ENCODE measurements at places on chromosomes 6 and 20.

- DNase-seq = no peak
Observed at GRCh38 chr20:23515250-23515939, 24.5 kb downstream of the CST8 start.

GRCh38 chr6:157521362-157522335 is 140.7 kb downstream of the ZDHHC14 start:
- no peak for DNase-seq

DNA sequence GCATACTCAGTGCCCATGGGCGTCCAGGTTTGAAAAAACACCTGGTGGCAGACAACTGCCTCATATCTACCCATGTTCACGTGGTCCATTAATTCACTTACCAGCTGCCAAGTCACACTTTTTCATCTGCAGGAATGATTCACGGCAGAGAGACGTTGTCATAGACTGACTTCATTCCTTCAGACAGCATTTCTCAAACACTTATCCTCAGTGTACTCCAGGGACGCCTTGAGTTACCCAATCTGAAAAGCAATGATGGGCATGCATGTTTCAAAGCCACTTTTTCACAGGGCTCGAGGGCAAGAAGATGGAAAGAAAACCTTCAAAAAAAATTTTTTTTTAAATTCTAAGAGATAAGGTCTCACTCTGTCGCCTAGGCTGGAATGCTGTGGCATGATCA is 6.0 kb downstream of the MMP24OS start:
- no peak for DNase-seq

GRCh38 chr6:31797588-31797987 is 2.0 kb upstream of the VARS1 start:
- no peak for DNase-seq

DNA sequence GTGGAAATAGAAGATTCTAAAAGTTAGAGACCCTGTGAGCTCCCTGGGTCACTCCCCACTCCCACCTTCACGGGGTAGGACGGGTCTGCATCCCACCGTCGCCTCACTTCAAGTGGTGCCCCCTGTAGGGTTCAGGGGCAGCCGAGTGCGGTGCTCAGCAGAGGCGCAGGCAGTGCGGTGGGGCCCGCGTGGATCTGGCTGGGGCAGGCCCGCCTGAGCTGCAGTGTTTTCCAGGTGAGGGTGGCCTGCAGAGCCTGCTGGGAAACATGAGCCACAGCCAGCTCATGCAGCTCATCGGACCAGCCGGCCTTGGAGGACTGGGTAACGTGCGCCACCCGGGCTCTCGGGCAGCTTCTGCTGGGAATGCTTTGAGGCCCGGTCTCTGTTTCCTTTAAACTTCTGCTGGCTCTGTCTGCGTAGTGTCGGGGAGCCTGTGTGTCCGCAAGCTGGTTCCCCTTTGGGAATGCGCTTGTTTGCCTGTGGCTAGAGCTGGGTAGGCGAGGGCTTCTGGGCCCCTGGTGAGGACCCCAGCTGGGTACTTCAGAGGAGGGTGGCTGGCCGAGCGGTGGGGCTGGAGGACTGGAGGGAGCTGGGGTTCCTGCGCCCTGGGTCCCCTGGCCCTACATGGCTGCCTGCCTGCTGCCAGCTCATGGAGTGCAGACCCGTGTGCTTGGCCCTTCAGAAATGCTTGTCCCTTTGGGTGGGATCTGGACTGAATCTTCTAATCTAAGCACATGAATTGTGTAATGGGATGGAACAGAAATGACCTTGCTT is 3.8 kb downstream of the ADRM1 start:
- DNase-seq = no peak

DNA sequence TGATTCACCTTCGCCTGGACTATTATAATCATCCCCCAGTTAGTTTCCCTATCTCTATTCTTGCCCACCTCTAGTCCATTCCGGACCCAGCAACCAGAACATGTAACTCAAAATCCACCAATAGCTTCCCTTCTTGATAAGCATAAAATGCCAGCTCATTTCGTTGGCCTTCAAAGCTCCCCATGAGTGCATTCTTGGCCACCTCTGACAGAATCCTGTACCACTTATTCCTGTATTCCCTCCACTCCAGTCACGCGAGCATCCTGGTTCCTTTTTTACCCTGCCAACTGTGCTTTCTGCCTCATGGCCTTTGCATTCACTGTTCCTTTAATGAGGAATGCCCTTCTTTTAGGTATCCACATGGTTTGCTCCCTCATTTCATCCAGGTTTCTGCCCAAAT is 36.7 kb downstream of the CYP24A1 start:
- DNase-seq = no peak

GRCh38 chr6:3122823-3123182 is 4.3 kb downstream of the BPHL start:
- DNase-seq = no peak

DNA sequence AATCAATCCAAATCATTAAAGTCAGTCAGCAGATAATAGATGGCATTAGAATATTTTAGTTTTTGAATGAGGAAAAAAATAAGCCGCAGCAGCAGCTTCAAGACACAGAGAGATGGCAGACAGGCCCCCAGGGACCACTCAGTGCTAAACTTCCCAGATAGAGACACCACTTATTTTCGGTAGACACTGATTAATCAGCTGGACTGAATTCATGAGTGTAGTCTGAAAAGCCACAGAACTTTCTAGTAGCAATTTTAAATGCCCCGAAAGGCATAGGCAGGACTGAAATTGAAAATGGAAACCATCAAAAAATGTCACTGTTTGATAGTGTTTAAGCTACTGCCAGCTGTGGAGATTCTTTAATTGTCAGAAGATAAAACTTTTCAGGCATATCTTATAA is 3.1 kb upstream of the CLDN20 start:
- no peak for DNase-seq

DNA sequence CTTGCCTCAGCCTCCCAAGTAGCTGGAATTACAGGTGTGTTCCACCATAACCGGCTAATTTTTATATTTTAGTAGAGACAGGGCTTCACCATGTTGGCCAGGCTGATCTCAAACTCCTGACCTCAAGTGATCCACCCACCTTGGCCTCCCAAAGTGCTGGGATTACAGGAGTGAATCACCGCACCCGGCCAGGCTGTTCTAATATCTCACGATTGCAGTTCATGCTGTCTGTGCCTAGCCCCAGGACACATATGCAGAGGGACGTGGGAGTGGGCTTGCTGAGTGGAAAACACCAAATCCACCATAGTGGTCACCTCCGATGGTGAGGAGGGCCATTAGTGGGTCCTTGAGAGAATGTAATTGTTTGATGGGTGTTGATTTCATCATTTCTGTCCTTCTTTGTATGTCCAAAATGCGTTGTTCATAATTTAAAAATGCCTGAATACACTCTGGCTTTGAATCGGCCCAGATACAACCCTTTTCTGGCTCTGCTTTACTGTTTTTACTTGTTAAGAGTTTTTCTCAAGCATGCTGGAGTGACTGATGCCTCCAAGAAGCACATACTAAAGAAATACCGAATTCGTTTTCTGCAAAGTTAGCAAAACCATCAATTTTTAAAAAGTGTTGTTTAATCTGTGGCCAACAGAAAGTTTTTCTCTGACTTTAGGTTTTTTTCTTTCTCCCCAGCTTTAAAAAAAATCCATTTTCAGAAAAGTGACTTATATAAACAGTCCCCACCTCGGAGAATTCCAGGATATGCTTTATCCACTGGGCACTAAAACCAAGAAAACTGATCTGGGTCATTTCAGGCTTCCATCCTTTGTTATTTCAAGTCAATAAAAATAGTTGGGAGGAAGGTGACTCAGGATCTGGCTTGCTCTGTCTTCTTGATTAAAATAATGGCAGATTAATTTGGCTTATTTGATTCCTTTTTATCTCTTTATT is 18.8 kb upstream of the RALGAPA2 start:
- DNase-seq = no peak

DNA sequence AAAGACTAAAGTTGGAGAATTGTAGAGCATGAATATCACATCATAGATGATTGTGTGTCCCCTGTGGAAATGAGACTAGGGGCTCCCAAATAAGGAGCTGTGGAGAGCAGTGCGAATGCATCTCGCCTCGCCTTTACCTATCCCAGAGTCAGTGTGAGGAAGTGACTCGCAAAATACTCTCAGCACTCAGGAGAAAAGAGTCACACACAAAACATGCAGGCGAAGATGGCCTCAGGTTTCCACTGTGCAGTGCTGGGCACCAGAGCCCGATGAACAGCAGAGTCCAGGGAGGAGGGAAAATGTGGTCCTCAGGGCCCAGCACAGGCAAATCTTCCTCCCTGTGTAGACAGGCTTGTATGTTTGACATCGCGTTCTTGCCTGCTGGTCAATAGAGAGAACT is 126.5 kb upstream of the AFDN start:
- no peak for DNase-seq

- DNase-seq = no peak
Observed at GRCh38 chr20:39800548-39800947, 838.4 kb downstream of the DHX35 start.

GRCh38 chr6:34593701-34594100 is 37.6 kb upstream of the SPDEF start:
- no peak for DNase-seq

- no peak for DNase-seq
Observed at GRCh38 chr6:1724124-1724523, 114.4 kb downstream of the FOXC1 start.

GRCh38 chr6:73382462-73383113 is 12.0 kb upstream of the DDX43 start:
- DNase-seq = no peak

GRCh38 chr6:34556031-34556471 is at the start of gene SPDEF:
Gene SPDEF, minus strand, starts transcription at chr6:34556329. Its CDS starts 11,874 bp downstream, at chr6:34544455.
- DNase-seq = no peak

- DNase-seq = no peak
Observed at GRCh38 chr6:114195027-114195365, 147.8 kb downstream of the HS3ST5 start.

DNA sequence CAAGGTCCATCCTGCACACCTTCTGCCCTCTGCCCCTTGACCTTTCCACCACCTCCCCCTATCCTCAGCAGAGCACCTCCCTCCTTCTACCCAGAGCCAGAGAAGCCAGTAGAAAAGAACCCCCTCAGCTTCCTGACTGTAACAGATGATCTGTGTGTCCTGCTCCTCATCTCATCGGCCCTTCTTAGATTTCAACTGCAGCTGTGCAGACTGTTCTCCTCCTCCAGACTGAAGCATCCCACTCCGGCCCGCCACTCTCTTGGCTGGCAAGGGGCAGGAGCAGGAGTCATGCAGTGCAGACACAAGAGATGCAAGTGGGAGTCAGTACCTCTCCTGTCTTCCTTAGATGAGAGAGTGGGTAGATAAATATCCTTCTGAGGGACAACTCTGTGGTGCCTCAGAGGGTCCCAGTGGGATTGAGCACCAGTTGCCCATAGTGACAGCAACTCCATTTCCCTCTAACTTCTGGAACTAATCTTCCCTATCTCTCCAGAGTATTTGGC is 163.5 kb upstream of the MLN start:
- no peak for DNase-seq

DNA sequence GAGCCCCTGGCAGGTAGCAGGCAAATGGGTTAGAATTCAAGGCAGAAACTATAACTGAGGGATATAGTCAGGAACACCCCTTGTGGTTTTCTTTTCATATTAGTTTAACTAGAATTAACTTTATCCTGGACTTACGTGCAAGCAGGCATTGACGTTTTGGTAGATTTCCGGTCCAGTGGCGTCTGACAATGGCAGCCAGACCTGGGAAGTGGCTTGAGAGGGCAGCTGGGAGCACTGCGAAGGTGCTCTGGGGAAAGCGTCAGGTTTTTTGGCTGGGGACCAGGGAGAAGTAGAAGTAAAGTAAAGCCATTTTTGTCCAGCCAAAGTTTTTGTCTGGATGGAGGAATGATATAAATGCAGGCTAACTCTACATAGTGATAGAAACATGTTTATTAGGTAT is 8.4 kb upstream of the ACSS1 start:
- no peak for DNase-seq

GRCh38 chr20:32227744-32228688 is 20.3 kb downstream of the POFUT1 start:
- DNase-seq = no peak

DNA sequence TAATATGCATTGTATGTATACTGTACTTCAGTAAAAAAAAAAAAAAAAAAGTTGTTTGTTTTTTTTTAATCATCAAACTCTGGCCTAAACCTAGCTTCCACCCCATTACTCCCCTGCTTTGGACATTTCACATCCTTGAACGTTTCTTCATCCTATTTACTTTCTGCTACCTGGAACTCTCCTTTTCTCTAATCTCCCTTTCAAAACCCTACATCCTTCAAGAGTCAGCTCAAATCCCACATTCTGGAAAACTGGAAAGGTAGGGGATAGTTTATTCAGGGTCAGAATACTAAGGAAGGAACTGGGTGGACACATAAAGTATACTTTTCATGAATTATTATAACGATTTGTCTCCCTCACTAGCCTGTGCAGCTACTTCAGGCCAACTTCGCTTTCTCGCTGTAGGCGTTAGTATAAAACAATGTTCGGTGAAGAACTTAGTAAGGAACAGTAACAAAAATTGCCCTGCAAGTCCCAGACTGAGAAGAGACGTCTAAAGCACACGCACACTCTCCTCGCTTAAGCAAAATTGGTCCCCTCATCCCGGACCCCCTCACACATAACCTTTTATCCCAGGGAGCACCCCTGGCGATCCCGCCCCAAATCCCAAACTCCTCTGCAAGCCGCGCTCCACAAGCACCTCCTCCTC is 775 bp downstream of the PIGU start:
- no peak for DNase-seq
